ENCODE measurements at places on chromosomes 5 and 9.

DNA sequence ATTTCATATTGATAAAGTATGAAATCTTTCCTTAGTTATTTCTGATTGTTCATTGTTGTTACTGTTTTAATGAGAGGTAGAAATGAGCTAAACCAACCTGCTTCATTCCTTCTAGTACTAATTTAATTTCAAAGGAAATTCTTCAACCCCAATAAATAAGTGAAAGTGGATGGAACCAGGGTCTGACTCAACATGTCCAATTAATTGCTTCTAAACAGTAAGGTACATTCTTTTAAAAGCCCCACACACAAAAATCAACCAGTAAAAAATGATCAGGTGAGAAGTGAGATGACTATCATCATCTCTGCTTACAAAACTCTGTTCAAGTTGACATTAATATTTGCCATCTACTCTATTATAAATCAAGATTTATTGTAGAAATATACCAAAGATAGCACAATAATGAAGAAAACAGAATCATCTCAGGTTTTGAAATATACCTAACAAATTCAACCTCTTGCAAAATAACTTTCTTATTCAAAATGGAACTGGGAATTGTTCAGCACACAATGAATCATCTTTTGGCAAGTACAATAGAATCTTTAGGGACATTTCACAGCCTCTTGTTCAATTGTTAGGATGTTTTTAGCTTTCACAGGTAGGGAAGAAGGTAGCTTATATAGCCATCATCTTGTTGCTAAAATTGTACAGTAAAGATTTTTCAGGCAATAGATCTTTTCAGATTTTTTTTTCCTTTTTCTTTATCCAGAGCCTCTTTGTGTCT is 114.5 kb downstream of the RPS23 start:
- DNase-seq = no peak

GRCh38 chr5:180097163-180097894 is 25.8 kb upstream of the RNF130 start:
- no peak for DNase-seq

GRCh38 chr5:138109463-138110265 is 25.8 kb downstream of the WNT8A start:
- no peak for DNase-seq

GRCh38 chr5:97418462-97418861 is 235.4 kb upstream of the RIOK2 start:
- DNase-seq = no peak

GRCh38 chr5:33934176-33934575 is 2.0 kb upstream of the RXFP3 start:
- DNase-seq = no peak

- DNase-seq = peak; percentile 42
These were observed 5.7 kb downstream of the TMC1 start for GRCh38 chr9:72526901-72527800.

- DNase-seq = no peak
These were observed 146.4 kb upstream of the ERCC6L2 start for GRCh38 chr9:95729046-95729445.

GRCh38 chr9:5718296-5719032 is 89.6 kb downstream of the RIC1 start:
- DNase-seq = no peak

GRCh38 chr5:89729623-89730301 is 679.8 kb downstream of the CETN3 start:
- no peak for DNase-seq

DNA sequence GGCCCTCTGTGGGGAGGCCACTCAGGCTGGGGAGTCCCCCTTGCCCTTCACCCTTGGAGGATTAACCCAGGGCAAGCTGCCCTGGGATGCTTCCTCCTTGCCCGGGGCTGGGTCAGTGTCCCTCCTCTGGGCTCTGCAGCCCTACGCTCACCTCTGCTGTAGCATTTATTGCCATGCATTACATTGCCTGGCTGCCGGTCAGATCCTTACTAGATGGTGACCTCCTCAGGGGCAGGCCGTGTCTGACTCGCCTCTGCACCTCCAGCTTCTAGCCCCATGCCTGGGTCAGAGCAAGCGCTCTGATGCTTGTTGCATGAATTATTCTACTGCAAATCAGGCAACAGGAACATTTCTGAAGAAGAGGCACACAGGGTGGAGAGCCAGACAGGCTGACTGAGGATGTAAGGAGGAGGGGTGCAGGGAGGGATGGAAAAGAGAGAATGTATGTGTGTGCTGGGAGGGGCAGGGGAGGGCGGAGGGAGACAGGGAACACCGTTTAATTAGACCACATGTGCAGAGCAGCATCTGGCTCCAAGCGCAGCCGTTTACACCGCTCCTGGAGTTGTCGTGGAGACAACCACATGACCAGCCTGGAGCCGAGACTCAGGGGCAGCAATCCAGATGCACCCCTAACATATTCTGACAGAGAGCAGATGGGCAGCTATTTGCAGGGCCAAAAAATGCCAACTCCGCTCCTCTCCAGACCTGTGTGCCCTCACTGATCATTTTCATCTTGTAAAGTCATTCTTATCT is 117.0 kb downstream of the CRB2 start:
- DNase-seq = no peak

- no peak for DNase-seq
These were observed 242.3 kb upstream of the PTGER4 start for GRCh38 chr5:40437452-40437861.

All from stimulated activated CD8-positive, alpha-beta memory T cell treated with anti-CD3 and anti-CD28 coated beads, Interleukin-4, amount 100 ng/mL, for 1 hour (primary cell).